ENCODE measurements at places on chromosomes 7 and 10.

DNA sequence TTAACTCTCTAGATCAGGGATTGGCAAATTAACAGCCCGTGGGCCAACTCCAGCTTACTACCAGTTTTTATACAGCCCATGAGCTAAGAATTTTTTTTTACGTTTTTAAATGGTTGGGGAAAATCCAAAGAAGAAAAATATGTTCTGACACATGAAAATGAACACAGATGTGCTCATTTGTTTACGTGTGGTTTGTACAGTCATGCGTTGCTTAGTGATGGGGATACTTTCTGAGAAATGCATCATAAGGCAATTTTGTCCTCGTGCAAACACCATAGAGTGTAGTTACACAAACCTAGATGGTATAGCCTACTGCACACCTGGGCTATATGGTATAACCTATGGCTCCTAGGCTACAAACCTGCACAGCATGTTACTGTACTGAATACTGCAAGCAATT lies 8.3 kb upstream of the SMKR1 start:
- peak; percentile 11 for DNase-seq

DNA sequence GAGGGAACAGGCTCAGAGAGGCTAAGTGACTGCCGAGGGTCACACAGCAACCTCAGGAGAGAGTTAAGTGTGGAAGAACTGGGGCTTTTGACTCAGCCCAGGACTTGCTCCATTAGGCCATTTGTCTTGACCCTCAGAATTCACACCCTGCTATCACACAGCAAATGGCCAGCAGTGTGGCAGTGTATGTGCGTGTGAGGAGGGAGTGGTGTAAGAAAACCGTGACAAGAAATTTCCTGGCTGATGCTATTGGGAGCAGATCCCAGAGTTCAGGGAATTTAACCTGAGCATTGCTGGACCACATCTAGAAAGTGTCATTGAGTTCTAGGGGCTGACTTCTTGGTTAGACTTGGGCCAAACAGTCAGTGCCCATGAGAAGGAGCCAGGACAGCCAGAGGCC lies 18.4 kb downstream of the VWA2 start:
- no peak for DNase-seq

DNA sequence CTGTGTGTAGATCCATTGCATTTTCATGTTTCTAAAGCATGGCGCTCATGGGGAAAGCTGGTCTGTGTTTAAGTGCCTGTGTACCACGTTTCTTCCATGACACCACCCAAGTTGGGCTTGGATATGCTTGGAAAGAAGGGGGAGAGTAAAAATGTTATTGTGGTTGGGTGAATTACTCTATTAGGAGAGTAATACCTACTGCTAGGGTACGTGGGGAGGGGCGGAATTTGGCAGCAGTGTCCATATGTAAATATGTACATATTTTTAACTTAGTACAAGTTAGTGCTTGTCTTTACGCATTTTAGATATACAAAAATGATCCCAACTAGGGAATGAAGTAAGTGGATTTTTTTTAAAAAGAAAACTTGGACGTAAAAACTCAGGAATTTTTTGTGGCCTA lies 42.9 kb upstream of the SAMD8 start:
- no peak for DNase-seq

- DNase-seq = no peak
Observed at GRCh38 chr7:152072421-152072820, 46.9 kb downstream of the GALNT11 start.

- DNase-seq = no peak
Observed at GRCh38 chr7:103824251-103824650, 165.2 kb downstream of the RELN start.
